ENCODE measurements at places on chromosomes 2 and 18.

DNA sequence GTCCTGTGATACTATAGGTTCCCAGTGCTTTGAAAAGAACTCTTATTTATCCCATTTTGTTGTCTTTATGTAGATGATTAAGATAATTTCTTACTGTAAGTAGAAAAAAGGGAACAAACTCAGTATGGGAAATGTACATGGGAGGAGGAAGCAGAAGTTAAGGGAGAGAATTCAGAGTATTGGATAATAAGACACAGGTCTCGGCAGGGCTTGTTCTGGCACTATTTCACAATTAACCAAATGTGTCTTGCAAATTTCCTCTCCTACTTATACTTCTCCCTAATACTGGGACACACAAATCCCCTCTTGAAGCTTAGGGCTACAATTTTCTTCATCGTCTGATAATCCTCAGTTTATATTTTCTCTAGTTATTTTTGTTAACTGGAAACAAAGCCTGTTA is 744.0 kb downstream of the ADCYAP1 start:
- no peak for DNase-seq

DNA sequence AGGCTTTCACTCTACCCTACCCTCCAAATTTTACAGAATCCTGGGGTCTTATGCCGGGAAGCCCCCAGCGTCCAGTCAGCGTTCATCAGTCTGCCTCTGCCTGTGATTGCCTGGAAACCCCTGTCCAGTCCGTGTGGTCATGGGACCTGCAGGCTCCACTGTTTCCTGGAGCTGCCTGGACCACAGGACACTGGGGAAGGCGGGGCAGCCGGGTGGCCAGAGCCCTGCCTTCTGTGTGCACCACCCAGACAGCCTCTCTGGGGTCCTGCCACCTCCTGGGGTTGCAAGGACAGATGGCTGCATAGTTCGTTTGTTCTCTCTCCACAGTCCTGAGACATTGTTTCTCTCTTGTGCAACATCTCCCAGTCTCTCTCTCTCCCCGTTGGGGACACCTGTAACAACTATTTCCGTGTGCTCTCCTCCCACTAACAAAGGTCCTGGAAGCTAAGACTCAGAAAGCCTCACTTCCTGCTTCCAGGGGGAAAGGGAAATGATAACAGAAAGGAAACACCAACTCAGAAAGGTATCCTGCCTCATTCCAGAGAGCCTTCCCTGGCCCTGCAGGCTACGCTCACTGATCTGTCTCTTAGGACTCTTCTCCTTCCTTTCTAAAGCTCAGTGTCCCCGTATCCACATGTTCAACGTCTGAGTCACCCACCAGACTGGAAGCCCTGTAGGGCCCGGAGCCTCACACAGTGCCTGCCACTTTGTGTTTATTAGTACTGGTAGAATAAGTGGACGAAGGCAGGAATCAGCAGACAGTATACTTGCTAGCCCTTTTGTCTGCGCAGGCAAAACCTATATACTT is 192.8 kb upstream of the RAB12 start:
- no peak for DNase-seq

DNA sequence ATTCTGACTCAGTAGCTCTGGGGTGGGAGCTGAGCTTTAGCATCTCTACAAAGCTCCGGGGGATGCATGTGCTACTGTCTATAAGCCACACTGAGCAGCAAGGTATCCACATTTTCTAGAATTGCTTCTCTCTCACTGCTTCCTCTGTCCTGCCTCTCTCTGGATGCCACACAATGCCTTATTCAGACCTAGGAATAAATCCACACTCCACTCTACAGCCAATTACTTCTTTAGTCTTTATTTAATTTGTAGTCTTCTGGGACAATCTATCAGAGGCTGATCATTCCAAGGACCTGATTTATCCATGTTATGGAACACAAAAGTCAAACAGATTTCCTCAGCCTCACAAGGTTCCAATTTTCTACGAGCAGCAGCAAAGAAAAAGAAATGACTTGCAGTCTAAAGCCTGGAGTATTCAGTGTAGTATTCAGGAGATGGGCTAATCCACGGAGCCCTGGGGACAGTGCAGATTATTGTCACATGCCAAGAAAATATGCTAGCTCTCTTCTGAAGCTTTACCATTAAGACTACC is 4.4 kb downstream of the BCL2 start:
- no peak for DNase-seq

DNA sequence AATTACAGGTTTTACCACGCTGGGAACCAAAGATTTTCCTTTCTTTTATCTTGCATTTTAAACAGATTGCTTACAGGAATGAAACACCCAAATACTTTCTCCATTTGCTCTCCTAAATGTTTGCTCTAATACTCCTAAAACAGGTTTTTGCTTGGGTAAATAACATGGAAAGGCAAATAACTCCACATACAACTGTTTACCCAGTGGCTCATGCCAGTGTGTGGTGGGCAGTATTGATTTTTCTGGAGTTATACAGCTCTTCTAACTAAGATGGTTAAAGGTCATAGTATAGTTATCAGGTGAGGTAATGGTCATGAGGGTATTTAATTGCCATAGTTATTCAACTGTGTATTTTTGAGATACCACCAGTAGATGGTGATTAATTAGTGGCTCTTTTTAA is 61.2 kb upstream of the RAB27B start:
- no peak for DNase-seq

GRCh38 chr2:233152541-233152940 is 92.4 kb downstream of the INPP5D start:
- no peak for DNase-seq

- DNase-seq, result no peak
These were observed 657.3 kb upstream of the PIK3C3 start for GRCh38 chr18:41297740-41298139.

GRCh38 chr2:4020153-4020552 is 316.8 kb downstream of the DCDC2C start:
- no peak for DNase-seq

Measured in stimulated activated CD8-positive, alpha-beta memory T cell treated with anti-CD3 and anti-CD28 coated beads, Interleukin-4, amount 100 ng/mL, for 1 hour (primary cell).